ENCODE measurements at places on chromosomes 6 and 20.

DNA sequence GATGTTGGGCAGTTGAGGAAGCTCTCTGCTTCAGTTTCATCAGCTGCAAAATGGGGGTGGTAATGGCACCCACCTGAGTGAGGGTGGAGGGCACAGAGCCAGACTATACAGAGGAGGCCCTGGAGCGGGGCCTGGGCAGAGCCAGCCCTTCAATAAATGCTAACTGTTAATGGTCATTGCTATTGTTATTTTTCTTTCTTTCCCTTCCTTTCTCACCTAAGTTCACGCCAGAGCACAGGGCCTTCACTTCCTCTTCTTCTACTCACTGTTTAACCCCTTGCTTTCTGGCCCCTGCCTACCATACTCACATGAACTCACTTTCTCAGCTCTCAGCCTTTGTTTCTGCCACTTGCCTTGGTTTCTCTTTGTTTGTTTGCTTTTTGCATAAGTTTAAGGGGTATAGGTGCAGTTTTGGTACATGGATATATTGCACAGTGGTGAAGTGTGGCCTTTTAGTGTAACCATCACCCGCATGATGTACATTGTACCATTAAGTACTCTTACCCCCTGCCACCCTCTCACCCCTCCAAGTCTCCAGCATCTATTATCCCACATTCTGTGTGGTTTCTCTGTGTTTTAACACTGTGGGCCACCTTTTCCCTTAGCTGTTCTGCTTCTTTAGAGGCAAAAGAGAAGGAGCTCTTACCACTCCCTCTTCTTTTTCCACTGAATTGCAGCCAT is 7.5 kb upstream of the RREB1 start:
- no peak for DNase-seq
- H3K4me1 ChIP-seq: no peaks in the 10 kb centered on the region
- H3K36me3 ChIP-seq: peaks cover 3% of the 10 kb centered on the region
- H3K27ac ChIP-seq: no peak overlapping the region
- no peak overlapping the region for H3K4me3 ChIP-seq

DNA sequence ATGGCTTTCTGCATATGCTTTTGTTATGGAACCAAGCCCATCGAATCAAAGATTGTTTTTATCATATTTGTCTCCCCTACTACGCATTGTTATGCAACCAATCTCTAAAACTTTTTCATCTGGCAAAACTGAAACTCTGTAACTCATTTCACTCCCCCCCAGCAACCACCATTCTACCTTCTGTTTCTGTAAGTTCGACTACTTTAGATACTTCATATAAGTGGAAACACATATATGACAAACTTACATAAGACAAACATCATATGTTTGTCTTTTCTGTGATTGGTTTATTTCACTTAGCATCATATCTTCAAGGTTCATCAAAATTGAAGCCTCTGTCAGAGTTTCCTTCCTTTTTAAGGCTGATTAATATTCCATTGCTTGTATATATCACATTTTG is 34.8 kb downstream of the CEP57L1 start:
- H3K27ac ChIP-seq: no peak overlapping the region
- no peak for DNase-seq
- no peaks in the 10 kb centered on the region for H3K36me3 ChIP-seq
- no peaks in the 10 kb centered on the region for H3K4me1 ChIP-seq
- no peaks in the 10 kb centered on the region for H3K27me3 ChIP-seq

DNA sequence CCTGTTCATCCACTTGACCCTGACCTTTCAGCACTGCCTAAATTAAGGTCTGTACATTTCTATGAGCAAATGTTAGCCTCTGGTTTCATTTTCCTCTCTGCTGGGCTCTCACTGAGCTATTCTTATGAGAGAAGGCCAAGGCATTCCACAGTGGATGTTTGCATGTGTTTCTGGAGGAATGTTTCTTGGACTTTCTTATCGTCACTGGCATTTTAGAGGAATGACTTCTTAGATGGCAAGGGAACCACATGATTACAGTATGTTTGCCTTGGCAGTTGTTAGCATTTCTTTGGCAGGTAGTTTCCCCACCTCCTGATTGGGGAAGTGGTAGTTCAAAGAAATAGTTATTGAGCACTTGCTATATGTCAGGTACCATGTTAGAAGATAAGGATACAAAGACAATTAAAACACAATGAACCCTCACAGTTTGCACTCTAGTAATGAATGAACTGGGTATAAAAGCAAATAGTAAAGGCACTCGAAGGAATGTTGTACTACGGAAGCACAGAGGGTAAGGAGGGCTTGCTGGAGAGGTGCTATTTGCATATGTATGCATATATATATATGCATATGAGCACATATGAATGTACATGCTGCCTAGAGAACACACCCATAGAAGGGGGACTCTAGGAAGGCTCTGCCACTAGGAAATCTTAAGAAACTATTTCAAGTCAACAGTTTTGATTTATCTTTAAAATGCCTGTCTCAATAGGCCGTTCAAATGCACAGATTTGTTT is 307.4 kb downstream of the EYA4 start:
- no peak overlapping the region for H3K27ac ChIP-seq
- H3K4me3 ChIP-seq: no peak overlapping the region
- no peaks in the 10 kb centered on the region for H3K4me1 ChIP-seq
- no peaks in the 10 kb centered on the region for H3K27me3 ChIP-seq

DNA sequence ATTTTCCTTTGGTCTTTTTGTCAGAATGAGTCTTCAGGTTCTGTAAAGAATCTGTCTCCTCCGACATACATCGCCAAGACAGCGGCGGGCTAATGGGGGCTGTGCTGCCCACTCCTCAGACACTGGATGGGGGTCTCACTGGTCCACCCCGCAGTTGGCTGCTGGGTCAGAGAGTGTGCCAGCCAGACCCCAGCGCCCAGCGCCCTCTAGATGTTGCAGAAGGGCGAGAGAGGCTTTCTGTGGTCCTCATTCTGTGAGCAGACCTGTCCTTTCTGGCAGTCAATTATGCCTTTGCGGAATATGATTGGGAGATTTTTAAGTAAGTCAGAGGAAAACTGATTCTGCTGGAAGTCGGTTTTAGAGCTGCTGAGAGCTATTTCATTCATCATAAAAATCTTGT is 7.8 kb upstream of the CCR6 start:
- H3K36me3 ChIP-seq: peaks cover 70% of the 10 kb centered on the region
- H3K27me3 ChIP-seq: peaks cover 21% of the 10 kb centered on the region
- peak overlapping the region; percentile 98 for H3K4me3 ChIP-seq
- peaks cover 36% of the 10 kb centered on the region for H3K4me1 ChIP-seq
- peak overlapping the region; percentile 99 for H3K27ac ChIP-seq

- H3K4me1 ChIP-seq: no peaks in the 10 kb centered on the region
- H3K27ac ChIP-seq: no peak overlapping the region
- DNase-seq: no peak
- no peaks in the 10 kb centered on the region for H3K36me3 ChIP-seq
Observed at GRCh38 chr6:144036064-144036834, 28.2 kb upstream of the PLAGL1 start.

GRCh38 chr6:84606860-84607259 is 157.5 kb downstream of the TBX18 start:
- no peak for DNase-seq
- H3K27ac ChIP-seq: no peak overlapping the region
- no peak overlapping the region for H3K4me3 ChIP-seq
- H3K27me3 ChIP-seq: no peaks in the 10 kb centered on the region
- H3K36me3 ChIP-seq: no peaks in the 10 kb centered on the region
- H3K4me1 ChIP-seq: no peaks in the 10 kb centered on the region

GRCh38 chr6:44641344-44642031 is 254.0 kb downstream of the CDC5L start:
- no peak overlapping the region for H3K27ac ChIP-seq
- H3K27me3 ChIP-seq: peaks cover 35% of the 10 kb centered on the region
- no peak overlapping the region for H3K4me3 ChIP-seq
- H3K4me1 ChIP-seq: no peaks in the 10 kb centered on the region

- H3K27ac ChIP-seq: no peak overlapping the region
- no peak overlapping the region for H3K4me3 ChIP-seq
- peaks cover 20% of the 10 kb centered on the region for H3K27me3 ChIP-seq
- no peak for DNase-seq
- H3K4me1 ChIP-seq: no peaks in the 10 kb centered on the region
Observed at GRCh38 chr6:117304446-117304845, 39.1 kb downstream of the VGLL2 start.
